ENCODE measurements at places on chromosomes 16 and 17.

GRCh38 chr17:79934653-79934970 is 95.4 kb upstream of the CBX4 start:
- no peak for DNase-seq

- DNase-seq, result no peak
Measured at GRCh38 chr16:11757671-11758545, 15.3 kb upstream of the TXNDC11 start.

GRCh38 chr16:27242868-27243590 is 25.5 kb downstream of the NSMCE1 start:
- peak; percentile 64 for DNase-seq

GRCh38 chr16:48300391-48300856 is 53.1 kb upstream of the ABCC11 start:
- DNase-seq, result no peak

DNA sequence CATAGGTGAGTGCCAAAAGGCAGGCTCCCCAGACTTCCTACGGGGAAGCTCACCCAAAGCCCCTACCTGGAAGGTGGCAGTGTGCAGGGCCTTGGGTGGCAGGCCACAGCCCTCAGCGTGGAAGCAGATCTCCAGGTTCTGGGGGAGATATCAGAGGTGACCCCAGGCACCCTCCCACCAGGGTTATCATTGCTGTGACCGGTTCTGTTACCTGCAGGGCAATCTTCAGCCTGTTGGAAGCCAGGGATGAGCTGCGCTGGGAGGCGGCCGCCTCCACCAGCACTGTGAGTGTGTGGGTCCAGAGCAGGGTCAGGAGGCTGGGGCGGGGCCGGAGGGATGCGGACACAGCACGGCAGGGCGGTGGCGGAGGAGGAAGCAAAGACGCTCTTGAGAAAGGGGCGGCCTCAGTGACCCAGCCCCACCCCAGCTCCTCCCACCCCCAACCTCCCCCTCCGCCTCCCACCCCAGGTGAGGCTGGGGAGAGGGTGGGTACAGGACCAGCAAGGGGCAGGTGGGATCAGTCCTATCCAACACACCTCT is 13.1 kb downstream of the UNC13D start:
- no peak for DNase-seq

DNA sequence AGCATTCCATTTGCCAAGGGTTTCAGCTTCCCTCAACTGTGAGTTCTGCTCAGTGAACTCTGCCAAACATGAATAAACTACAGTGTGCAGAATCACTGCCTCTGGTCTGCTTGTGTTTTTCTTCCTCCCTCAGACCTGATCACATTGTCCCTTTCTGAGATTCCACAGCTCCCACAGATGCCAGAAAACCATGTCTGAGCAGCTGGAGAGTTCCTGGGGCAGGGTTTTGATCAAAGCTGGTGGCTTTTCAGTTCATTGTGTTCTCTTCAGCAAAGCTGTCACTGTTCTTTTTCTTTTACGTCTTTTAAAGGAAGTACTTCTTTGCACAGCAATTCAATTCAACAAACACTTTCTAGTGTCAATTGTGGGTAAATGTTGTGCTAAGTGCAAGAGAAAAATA is 555.8 kb downstream of the RBFOX1 start:
- DNase-seq, result no peak

DNA sequence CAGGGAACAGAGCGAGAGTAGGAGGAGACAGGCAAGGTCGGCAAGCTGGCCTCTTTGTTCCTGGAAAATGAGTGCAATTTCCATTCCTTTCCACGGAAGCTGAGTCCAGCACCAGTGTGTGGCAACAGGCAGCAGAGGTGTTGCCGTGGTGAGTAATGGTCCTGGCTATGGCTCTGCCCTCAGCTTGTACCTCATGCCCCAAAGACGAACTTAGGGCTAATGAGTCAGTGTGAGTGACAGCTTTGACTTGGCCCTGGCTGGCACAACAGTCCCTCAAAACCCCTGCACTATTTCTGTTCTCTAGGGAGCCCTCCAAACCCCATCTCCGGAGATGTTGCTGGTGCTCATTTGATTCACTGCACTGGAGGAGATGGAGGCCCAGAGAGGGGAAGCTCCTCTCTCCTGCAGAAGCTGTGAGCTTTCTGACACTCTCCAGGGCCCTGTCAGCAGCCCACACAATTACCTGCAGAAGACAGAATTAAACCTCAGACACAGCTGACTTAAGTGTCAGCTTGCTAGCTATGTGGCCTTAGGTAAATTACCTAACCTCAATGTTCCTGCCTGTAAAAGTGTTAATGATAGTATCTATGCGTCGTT is 129.9 kb downstream of the TMEM132E start:
- DNase-seq, result no peak

- DNase-seq, result peak; percentile 76
Measured at GRCh38 chr17:79607940-79608623, 2.8 kb downstream of the RBFOX3 start.

- DNase-seq, result no peak
Measured at GRCh38 chr16:86608301-86608747, 30.0 kb downstream of the FOXL1 start.
